Mesothelial cell of epicardium (in vitro differentiated cells): ENCODE measurements at places on chromosomes 7 and 10.

DNA sequence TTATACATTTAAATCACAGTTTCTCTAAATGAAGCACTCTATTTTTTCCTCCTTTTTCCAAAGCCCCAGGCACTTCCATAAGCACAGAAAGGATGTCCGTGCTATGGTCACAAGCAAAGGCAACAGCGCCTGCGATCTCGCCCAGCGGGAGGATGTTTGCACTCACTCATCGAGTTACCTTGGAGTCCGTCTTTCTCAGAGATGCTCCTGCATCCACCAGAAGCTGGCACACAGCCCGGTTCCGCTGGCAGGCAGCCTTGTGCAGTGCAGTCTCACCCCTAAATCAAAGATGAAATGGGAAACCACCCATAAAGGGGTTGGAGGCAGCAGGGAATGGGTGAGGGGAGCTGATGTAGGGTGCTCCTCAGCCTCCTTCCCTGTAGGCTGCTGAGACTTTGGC is 51.9 kb upstream of the PTN start:
- H3K4me3 ChIP-seq: no peak overlapping the region
- no peaks in the 10 kb centered on the region for H3K36me3 ChIP-seq
- DNase-seq: peak; percentile 43
- H3K4me1 ChIP-seq: peaks cover 2% of the 10 kb centered on the region

GRCh38 chr7:70486977-70487376 is 645.0 kb upstream of the GALNT17 start:
- no peaks in the 10 kb centered on the region for H3K27me3 ChIP-seq
- peaks cover 14% of the 10 kb centered on the region for H3K4me1 ChIP-seq

- H3K4me1 ChIP-seq: peaks cover 10% of the 10 kb centered on the region
- no peak overlapping the region for H3K27ac ChIP-seq
- H3K36me3 ChIP-seq: peaks cover 41% of the 10 kb centered on the region
- DNase-seq: no peak
Observed at GRCh38 chr10:71292624-71293445, 26.2 kb upstream of the SLC29A3 start.

- H3K4me3 ChIP-seq: peak overlapping the region; percentile 13
- no peak for DNase-seq
- peaks cover 7% of the 10 kb centered on the region for H3K27me3 ChIP-seq
Observed at GRCh38 chr7:101156866-101157589, 2.8 kb downstream of the AP1S1 start.

GRCh38 chr7:44073664-44074348 is 8.4 kb upstream of the PGAM2 start:
- H3K36me3 ChIP-seq: peaks cover 13% of the 10 kb centered on the region
- H3K4me1 ChIP-seq: peaks cover 5% of the 10 kb centered on the region
- no peaks in the 10 kb centered on the region for H3K27me3 ChIP-seq
